IPS-NIHi11 (cell line): ENCODE measurements at places on chromosomes 7 and 10.

DNA sequence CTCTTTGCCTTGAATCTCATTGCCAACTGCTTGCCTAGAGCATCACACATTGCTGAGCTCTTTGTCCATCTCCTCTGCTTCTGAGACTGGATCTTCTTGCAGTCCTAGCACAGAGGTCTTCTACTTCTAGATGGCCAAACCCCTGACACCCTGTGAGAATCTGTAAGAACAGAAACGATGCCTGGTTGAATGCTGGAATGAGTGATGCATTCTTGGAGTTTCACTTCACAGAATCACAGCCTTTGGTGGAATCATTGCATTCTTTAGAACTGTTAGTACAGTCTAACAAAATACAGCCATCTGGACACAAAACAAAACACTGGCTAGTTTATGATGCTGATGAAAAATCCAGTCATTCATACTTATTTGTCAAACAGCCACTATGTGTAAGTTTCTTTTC lies 141.7 kb upstream of the ITGB1 start:
- DNase-seq: no peak

DNA sequence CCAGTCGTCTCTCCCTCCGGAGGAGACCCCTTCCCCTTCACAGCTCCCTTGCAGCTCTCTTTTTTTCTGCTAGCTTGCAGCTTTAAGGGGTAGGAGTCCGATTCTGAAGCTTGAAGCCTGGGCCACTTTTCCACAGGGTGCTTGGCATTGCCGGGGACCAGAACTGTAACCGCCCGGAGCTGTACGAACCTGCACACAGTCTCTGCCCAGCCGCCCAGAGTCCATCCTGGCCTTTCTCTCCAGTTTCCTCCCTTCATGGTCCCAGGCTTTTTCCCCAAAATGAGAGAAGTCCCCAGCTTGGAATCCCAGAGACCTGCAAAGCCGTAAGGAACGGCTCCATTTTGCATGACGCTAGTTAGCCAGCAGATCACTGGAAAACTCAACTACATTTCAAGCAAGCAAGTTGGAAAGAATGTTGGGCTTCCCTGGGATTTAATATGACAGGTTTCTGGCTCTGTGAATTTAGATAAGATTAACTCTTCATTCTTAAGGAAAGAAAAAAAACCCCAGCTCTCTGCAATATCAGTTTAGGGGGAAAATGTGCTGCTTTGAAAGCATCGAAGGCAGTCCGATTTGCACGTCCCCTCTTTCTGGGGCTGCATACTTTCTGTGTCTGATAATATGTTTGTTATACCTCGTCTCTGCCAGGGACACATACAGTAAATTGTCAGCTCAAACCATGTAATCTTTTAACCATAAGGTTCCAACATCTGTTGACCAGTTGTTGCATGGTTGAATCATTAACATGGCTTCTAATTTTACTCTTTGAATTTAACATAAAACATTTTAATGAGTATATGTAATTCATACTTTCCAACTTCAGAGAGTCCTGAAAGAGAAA lies 190.0 kb upstream of the LYZL2 start:
- no peak for DNase-seq

GRCh38 chr10:79346388-79347225 lies 662 bp upstream of the PPIF start:
- peak; percentile 63 for DNase-seq

DNA sequence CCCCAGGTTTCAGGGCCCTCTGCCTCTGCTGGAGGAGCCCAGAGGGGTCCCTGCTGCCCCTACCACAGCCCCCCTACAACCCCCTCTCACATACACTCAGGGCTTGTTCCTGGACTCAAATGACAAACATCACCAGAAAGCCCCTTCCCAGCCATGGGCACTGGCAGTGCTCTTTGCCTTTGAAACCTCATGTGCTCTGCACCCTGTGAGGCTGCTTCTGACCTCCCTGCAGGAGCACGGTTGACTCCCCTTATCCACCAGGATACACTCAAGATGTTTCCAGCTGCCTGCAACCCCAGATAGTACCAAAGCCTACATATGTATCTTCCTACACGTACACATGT lies 3.5 kb upstream of the ADIRF start:
- DNase-seq: no peak

- no peak for DNase-seq
Measured at GRCh38 chr7:143351574-143351973, 10.9 kb downstream of the FAM131B start.

GRCh38 chr10:80927419-80928078 lies 389.8 kb downstream of the SH2D4B start:
- no peak for DNase-seq

GRCh38 chr10:68781613-68782574 lies 45.4 kb upstream of the STOX1 start:
- no peak for DNase-seq

- peak; percentile 89 for DNase-seq
Measured at GRCh38 chr7:2886900-2887299, 42.8 kb upstream of the GNA12 start.

- DNase-seq: no peak
Measured at GRCh38 chr10:15860692-15861201, 440 bp upstream of the MINDY3 start.

GRCh38 chr7:32059289-32060011 lies 10.8 kb downstream of the PDE1C start:
- DNase-seq: no peak

GRCh38 chr10:64040781-64041180 lies 519.6 kb downstream of the REEP3 start:
- no peak for DNase-seq

GRCh38 chr10:131002031-131002861 lies 309.3 kb downstream of the TCERG1L start:
- peak; percentile 43 for DNase-seq

- no peak for DNase-seq
Measured at GRCh38 chr10:72133517-72133916, 45.2 kb upstream of the SPOCK2 start.

DNA sequence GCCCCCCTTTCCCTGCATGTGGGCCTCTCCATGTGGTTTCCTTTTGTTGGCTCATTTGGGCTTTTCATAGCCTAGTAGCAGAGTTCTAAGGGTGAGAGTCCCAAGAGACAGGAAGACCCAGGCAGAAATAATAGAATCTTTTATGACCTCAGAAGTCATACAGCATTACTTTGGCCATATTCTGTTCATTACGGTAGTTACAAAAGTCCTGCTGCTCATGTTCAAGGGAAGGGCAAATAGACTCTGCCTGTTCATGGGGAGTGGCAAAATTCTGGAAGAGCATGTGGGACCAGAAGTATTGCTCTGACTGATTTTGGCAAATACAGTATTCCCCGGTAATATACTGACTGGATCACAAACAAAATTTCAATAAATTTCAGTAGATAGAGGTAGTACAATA lies 910.3 kb downstream of the LRMDA start:
- DNase-seq: no peak

- DNase-seq: no peak
Measured at GRCh38 chr7:128442356-128442755, 13.3 kb upstream of the HILPDA start.

DNA sequence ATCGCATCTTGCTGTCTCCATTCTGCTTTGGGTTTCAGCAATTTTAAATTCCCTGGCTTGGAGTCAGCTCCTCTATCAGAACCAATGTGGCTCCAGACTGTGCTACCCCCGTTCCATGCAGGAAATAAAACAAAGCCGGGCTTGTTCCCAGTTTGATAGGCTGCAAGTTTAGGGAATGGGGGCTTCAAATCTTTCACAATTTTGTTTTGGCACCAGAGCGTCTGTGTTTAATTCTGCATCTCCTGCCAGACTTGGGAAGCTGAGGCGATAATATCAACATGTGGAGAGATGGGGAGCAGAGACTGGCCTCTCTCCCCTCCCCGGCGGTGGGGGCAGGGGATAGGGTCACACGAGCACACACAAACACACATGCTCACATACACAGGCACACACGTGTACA lies 305.9 kb downstream of the FGFR2 start:
- no peak for DNase-seq

- DNase-seq: no peak
Measured at GRCh38 chr7:132998763-132999162, 83.1 kb downstream of the CHCHD3 start.

DNA sequence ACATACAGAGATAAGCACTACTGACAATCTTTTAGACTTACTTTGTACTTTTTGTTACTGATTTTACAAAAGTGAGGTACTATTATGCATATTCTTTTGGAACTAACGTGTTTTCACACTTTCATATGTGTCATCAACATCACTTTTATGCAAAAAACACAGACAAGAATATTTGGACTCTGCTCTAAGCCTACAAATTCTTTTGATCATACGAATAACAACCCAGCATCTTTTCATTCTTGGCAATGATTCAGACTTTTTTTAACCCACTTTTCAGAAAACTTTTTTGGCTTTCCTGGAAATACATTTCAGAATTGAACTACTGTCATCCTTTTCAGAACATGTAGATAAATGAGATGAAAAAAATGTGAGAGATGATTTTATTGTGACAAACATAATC lies 30.2 kb downstream of the USP6NL start:
- DNase-seq: no peak

- DNase-seq: no peak
Measured at GRCh38 chr7:27299861-27300260, 57.3 kb downstream of the EVX1 start.

DNA sequence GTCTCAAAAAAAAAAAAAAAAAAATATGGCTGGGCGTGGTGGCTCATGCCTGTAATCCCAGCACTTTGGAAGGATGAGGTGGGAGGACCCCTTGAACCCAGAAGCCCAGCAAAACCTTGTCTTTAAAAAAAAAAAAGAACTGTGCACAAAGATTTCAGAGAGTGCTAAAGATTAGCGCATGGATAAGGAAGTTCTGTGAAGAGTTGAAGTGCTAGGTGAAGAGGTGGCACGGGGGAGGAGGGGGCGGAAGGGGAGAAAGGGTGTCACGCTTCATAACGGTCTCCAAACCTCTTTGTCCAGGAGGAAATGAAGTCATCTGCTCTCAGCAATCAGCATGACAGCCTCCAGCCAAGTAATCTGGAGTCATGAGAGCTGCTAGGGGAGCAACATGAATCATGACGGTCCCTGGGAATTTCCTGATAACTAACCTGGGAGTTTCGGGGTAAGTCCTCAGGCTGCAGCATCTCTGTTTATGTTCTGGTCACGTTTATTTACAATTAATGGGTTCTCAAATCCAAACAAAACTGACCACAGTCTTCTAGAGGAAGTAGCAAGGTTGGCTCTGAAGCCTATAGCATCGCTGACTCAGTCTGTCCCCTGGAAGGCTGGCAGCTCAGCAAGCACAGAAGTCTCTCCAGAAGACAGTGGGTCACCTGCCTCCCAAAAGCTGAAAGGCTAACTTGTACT lies 1.9 kb upstream of the PLAU start:
- no peak for DNase-seq

DNA sequence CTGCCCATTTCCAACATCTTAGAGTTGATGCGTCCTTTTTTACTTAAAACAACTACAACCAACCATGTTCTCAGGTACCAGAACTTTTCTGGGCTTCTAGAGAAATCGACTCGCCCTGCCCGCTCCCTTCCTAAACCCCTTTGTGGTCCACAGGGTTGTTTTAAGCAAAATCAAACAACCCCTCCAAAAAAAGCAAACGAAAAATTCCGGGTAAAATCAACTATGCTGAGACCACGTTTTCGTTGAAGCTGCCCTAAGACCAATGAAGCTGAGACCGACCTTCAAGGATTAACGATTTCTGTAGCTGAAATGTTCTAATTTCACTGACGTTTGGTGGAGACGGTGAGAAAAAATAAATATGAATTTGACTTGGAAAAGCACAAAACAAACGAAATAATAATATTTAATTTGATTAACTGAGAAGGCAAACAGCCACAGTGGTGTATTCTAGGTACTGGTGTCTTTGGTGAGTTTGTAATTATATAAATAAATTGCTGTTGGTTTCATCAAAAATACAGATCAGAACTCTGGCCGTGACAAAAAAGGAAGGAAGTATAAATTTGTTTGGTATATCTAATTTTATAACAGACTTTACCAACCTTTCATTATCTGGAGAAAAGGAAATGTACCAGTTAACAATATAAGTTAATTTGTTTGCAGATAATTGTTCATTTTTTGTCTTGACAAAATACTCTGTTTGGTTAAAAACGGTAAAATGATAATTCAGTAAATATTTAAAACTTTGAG lies 4.7 kb upstream of the IGF2BP3 start:
- DNase-seq: no peak

GRCh38 chr7:74306730-74307469 lies 17.7 kb downstream of the CLIP2 start:
- DNase-seq: no peak
